ENCODE measurements at places on chromosomes 7 and 10.

DNA sequence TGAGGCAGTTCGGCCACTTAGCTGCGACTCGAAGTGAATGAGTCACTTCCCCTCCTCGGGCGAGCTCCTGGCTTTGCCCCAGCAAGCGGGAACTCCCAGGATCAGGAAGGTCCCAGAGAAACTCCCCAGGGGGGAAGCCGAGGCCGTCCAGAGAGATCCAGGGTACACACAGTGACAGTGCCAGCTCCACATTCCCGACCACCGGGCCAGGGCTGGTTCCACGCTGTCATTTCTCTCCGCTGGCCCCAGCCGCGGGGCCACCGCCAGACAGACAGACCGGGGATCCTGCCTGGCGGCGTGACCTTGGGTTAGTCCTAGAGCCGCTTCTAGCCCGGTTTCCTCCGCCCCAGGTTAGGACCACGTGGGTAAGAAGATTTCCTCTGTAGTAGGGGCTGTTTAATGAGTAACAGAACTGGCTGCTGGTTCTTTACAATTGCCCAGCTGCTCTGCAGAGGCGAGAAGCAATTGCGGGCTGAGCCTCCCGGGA, 463 bp upstream of the UPP1 start:
- DNase-seq = no peak

DNA sequence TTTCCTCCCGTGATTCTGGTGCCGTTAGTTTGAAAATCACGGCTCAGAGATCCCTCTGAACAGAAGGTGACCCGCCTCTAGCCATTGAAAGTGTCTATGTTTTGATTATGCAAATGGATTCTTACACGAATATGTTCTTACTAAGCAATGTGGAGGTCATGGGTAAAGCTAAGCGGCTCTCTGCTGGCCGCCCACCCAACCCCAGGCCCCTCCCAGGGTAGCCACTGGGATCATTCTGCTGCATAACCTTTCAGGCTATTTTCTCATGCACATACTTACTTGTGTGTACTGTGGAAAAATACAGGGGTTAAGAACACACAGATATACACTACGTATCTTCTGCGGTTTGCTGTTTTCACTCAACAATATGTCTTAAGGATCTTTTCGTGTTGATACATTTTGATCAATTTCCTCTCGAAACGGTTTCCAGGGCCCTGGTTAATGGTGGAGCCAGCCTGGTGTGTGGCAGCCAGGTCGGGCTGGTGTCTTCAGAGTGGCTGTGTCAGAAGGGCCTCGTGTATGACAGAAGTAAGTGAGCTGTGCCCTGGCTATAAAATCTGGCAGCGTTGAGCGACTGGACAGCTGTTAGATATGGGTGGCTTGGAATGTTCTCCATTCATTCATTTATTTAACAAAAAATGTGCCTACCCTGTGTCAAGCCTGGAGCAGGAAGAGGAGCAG, 29.9 kb downstream of the ZNF783 start:
- no peak for DNase-seq

DNA sequence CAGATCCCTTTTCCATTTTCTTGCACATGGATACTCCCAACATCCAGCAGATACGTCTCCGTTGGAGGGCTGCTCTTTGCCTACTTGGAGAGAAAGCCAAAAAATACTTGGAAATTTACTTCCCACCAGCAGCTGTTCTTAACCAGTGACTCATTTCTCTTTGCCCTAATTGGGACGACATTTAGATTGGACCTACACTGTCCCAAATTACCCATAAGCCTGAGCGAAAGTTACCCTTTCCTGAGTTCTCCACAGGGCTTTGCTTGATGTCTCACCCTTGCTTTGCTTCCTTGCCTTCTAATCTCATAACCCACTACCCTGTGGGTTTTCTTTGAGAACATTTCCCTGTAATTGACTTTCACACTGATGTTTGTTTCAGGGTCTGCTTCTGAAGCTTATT, 48.1 kb downstream of the SAMD8 start:
- DNase-seq = no peak

DNA sequence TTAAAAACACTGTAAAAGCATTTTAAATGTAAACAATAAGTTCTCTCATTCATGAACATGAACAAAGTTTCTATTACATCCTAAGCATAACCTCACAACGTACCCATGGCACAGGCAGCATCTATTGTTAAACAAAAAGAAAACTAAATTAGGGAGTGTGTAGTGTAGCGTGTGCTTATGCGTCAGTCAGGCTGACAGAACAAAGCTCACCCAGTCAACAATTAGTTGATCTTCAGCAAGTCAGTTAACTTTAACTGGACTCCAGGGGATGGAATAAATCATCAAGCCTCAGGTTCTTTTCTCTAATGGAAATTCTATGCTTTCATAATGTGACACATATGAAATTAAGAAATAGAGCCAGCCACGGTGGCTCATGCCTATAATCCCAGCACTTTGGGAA, 91.6 kb upstream of the ODAD2 start:
- no peak for DNase-seq

- no peak for DNase-seq
Measured at GRCh38 chr7:80721883-80722615, 83.6 kb downstream of the CD36 start.

All from activated CD4-positive, alpha-beta T cell treated with anti-CD3 and anti-CD28 coated beads, Interleukin-2, amount 50 U/mL, for 1 hour (primary cell).